Activated T-helper 1 cell treated with Interleukin-2 at 50 U/mL for 16 hours (primary cell): ENCODE measurements at places on chromosomes 6 and 20.
A peak's percentile ranks its signal among the peaks of the same experiment; 100 is the strongest.

- no peak for DNase-seq
These were observed 12.2 kb upstream of the SLC17A2 start for GRCh38 chr6:25942561-25943147.

- no peak for DNase-seq
These were observed 775.2 kb downstream of the C6orf118 start for GRCh38 chr6:164534070-164534766.

- no peak for DNase-seq
These were observed 214.2 kb downstream of the COL19A1 start for GRCh38 chr6:70080443-70081070.

GRCh38 chr6:99064834-99065233 is 117.1 kb upstream of the FBXL4 start:
- no peak for DNase-seq

DNA sequence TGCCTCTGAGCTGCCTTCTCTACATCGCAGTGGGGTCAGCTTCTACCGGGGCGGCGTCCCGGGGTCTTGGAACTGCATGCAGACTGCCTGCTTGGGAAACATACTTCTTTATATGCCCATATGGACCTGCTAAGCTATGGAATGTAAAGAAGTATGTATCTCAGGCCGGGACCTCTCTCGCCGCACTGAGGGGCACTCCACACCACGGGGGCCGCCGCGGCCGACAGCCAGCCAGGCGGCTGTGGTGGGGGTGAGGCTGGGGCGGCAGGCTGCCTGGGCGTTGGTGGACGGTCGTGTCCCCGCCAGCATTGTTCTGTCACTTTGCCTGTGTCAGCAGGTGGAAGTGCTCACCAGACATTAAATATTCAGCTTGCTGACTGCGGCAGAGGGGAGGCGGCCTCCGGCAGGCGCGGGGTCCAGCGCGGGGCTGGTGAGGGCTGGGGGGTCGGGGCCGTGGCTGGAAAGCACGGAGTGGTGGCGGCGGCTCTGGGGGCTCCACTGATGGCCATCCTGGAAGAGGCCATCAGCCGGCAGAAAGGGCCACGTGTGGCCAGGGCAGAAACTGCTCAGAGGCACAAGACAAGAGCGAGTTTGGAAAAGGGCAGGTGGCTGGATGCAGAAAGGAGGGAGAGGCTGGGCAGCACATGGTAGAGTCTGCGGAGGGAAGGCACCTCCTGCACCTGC is 78.6 kb upstream of the GATA5 start:
- no peak for DNase-seq

DNA sequence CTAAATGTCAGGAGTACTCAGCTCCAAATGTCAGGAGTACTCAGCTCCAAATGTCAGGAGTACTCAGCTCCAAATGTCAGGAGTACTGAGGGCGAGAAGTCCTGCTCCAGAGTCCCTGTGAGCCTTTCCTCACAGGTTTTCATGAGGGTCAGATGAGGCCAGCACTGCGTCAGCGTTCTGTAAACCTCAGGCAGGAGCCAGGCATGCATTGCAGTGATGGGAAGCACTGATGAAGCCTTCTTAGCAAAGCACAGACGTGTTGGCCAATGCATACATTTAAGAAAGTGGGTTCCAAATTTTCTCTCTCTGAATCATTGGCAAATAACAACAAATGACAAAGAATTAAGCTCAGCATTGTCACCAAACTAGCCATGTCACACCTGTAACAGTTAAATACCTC is 254.9 kb downstream of the ZNF217 start:
- no peak for DNase-seq

GRCh38 chr6:76124018-76124417 is 51.6 kb upstream of the IMPG1 start:
- no peak for DNase-seq

- no peak for DNase-seq
These were observed 379 bp downstream of the CABLES2 start for GRCh38 chr20:62406635-62407176.

DNA sequence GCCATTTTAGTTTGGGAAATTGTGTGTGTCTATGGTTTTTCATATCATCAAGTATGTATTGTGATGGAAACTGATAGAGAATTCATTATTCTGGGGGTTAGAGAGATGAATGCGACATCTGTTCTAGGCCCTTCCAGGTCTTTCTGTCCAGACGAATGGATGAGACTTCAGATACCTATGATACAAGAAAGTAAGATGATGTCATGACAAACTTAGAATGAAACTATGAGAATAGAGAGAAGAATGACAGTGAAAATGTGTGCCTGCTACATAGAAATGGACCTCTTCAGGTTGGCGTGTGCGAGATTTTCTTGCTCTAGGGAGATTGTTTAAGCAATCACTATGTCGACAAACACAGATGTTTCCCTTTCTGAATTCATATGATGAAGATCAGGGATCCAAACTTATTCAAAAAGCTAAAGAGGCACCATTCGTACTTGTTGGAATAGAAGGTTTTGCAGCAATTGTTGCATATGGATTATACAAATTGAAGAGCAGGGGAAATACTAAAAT is 76.1 kb downstream of the SCAND1 start:
- no peak for DNase-seq

- no peak for DNase-seq
These were observed 55.3 kb upstream of the CEP85L start for GRCh38 chr6:118706702-118707101.

GRCh38 chr6:157514659-157515496 is 133.9 kb downstream of the ZDHHC14 start:
- no peak for DNase-seq

GRCh38 chr6:143941852-143942627 is 66.0 kb downstream of the PLAGL1 start:
- peak; percentile 18 for DNase-seq
